Breast epithelium (tissue), 4 donors: ENCODE measurements at places on chromosomes 16 and 17. TPM values are rescaled to one million over a fixed set of nuclear protein-coding genes. Genes with fewer than 3 reads are reported as not detected.
A peak's percentile ranks its signal among the peaks of the same experiment; 100 is the strongest.

The RILP gene
- total RNA-seq, result 42.7 TPM

GRCh38 chr17:76432712-76433336, 20.1 kb downstream of the UBE2O start:
- no peak overlapping the region for H3K27ac ChIP-seq
- H3K4me1 ChIP-seq, result peaks cover under 1% of the 10 kb centered on the region
- H3K27me3 ChIP-seq, result no peaks in the 10 kb centered on the region
- H3K4me3 ChIP-seq, result no peak overlapping the region

The SLC5A2 gene
- total RNA-seq, result not detected

DNA sequence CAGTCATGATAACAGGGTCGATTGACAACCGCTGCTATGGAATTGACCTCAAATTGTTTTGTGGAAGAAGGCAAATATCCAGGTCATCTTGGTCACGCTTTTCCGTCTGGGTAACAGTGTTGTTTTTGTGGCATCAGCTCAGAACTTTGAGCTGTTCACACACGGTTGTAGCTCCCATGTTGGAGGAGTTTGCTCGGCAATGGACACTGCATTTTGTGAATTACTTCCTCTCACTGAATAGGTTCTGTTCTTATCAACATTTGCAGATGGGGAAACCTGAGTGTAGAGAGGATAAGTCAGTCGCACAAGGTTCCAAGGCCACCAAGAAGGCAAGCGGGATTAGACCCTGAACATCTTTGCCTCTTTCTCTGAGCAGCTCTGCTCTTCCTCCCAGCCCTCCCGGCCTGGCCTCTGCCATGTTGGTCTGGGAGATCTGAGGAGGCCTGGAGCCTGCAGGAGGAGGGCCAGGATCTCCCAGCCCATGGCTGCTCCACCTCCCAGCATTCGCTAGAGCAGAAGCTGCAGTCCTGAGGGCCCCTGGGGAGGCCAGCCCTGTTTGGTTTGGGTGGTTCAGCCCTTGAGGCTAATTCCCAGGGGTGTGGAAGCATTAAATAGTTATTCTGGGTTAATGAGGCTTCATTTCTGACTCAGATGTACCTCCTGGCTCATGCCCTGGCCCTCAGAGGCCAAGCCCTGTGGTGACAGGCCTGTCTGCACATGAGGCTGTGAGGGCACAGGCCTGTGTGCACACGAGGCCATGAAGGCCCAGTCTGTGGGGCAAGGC, 154.1 kb upstream of the PLCG2 start:
- DNase-seq, result no peak
- no peaks in the 10 kb centered on the region for H3K27me3 ChIP-seq
- H3K27ac ChIP-seq, result peak overlapping the region; percentile 59
- H3K36me3 ChIP-seq, result no peaks in the 10 kb centered on the region
- no peaks in the 10 kb centered on the region for H3K4me1 ChIP-seq

GRCh38 chr17:66165537-66166123, 26.3 kb downstream of the CEP112 start:
- DNase-seq, result no peak
- H3K4me3 ChIP-seq, result no peak overlapping the region
- no peaks in the 10 kb centered on the region for H3K4me1 ChIP-seq
- H3K27ac ChIP-seq, result no peak overlapping the region
- H3K27me3 ChIP-seq, result no peaks in the 10 kb centered on the region
- no peaks in the 10 kb centered on the region for H3K36me3 ChIP-seq

DNA sequence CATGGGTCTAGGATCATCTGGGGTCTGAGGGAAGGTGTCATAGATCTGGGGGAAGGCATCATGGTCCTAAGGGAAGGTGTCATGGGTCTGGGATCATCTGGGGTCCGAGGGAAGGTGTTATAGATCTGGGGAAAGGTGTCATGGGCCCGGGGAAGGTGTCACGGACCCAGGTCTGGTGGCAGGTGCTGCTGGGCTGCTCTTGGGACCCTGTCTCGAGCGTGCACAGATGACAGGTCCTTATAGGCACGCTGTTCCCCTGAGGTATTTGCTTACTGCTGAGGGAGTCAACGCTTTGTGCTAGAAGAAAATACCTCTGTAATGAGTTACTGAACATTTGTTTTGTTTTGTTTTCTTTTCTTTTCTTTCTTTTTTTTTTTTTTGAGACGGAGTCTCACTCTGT, 1.4 kb downstream of the RAB40C start:
- peak overlapping the region; percentile 83 for H3K4me3 ChIP-seq
- peaks cover 37% of the 10 kb centered on the region for H3K4me1 ChIP-seq
- H3K36me3 ChIP-seq, result no peaks in the 10 kb centered on the region
- H3K27me3 ChIP-seq, result no peaks in the 10 kb centered on the region
- peak overlapping the region; percentile 80 for H3K27ac ChIP-seq

GRCh38 chr16:86062271-86062965, 163.5 kb downstream of the IRF8 start:
- H3K4me3 ChIP-seq, result no peak overlapping the region
- no peaks in the 10 kb centered on the region for H3K27me3 ChIP-seq
- no peaks in the 10 kb centered on the region for H3K4me1 ChIP-seq
- H3K27ac ChIP-seq, result no peak overlapping the region
- H3K36me3 ChIP-seq, result no peaks in the 10 kb centered on the region

DNA sequence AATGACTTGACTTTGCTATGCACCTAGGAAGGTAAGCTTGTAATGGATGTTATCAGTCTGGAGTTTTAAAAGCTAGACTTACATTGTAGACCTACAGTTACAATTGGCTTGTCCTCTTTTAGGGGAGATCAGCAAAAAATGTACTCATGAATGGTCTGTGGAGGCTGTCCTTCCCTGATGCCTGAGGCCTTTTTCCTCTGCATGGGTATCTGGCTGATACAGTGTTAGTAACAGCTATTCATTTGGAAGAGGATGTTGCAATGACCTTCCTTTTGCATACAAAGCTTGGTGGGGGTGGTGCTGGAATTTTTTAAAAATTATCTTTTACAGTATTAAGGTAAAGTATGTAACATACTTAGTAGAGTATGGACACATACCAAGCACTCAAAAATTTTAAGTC, 525.5 kb downstream of the KIF2B start:
- no peak overlapping the region for H3K4me3 ChIP-seq
- no peak for DNase-seq
- H3K36me3 ChIP-seq, result no peaks in the 10 kb centered on the region
- H3K4me1 ChIP-seq, result no peaks in the 10 kb centered on the region
- no peak overlapping the region for H3K27ac ChIP-seq

DNA sequence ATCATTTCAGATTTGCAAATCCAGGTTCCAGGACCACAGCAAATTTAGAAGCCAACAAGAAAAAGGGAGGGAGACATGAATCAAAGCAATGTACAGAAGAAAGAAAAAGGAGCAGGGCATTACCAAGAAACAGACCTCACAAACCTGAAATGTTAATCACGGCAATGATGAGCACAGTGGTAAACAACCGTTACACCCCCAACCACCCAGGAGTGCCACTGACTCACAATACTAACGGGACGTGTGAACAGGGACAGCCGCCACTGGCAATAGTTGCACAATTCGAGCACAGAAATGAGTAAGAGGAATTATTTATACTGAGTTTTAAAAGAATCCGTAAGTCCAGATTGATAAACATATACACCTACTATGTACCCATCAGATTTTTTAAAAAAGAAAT, 13.8 kb downstream of the USP22 start:
- H3K4me1 ChIP-seq, result no peaks in the 10 kb centered on the region
- H3K4me3 ChIP-seq, result no peak overlapping the region
- H3K27me3 ChIP-seq, result no peaks in the 10 kb centered on the region

The P2RX5 gene
- 2.0 TPM for total RNA-seq

DNA sequence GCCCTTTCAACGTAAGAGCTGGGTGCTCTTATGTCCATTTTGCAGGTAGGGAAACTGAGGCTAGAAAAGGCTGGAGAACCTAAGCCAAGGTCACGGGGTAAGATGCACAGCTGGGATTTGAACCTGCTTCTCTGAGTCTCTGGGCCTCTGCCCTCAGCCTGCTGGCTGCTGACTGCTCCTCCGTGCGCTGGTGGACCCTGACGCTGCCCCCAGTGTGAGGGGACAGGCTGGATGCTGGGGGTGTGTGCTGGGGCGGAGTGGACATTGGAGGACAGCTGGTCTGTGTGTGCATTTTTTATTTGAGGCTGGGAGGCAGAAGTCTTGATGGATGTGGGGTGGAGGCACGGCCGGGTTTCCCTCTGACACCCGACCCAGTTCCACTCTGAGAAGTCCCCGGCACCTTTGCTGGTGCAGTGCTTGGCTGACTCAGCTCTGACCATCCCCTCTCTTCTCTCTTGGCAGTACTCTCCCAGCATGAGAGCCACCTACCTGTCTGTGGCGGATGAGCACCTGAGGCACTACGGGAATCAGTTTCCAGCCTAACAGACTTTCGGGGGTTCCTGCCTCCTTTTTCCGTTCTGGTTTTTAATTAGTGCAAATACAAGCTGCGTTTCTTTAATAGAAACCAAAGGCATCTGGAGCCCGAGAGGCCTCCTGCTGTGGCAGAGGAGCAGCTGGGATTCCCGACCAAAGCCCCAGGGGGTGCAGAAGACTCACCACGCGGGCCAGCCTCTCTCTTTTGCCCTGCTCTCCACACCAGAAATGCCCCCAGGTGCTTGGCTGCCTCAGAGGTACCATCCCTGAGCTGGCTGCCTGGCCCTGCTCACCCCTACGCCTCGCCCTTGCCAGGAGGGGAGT, 14.1 kb upstream of the DNAI2 start:
- H3K4me3 ChIP-seq, result no peak overlapping the region
- H3K27ac ChIP-seq, result no peak overlapping the region
- no peaks in the 10 kb centered on the region for H3K4me1 ChIP-seq
- no peaks in the 10 kb centered on the region for H3K36me3 ChIP-seq
- no peaks in the 10 kb centered on the region for H3K27me3 ChIP-seq
- no peak for DNase-seq

GRCh38 chr17:75411328-75412067, 6.0 kb upstream of the GRB2 start:
- H3K4me1 ChIP-seq, result peaks cover 3% of the 10 kb centered on the region
- H3K4me3 ChIP-seq, result no peak overlapping the region
- no peak for DNase-seq
- no peaks in the 10 kb centered on the region for H3K27me3 ChIP-seq
- no peak overlapping the region for H3K27ac ChIP-seq
- no peaks in the 10 kb centered on the region for H3K36me3 ChIP-seq

DNA sequence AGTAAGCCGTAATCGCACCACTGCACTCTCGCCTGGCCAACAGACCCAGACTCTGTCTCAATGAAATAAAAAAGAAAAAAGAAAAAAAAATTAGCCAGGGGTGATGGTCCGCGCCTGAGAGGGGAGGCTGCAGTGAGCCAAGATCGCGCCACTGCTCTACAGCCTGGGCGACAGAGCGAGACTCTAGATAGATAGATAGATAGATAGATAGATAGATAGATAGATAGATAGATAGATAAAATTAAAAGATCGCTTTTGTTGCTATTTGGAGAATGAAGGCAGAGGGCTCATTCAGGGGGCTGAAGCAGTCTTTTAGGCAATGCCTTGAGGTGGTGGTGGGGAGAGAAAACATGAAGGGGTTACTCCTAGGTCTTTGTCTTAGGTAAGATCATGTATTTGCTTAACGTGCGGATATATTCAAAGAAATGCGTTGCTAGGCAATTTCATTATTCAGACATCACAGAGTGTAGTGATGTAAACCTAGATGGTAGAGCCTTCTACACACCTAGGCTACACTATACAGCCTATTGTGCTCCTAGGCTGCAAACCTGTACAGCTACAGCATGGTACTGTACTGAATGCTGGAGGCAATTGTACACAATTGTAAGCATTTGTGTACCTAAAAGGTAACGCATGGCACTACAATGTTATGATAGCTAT, 4.3 kb upstream of the HES7 start:
- H3K4me1 ChIP-seq, result peaks cover 12% of the 10 kb centered on the region
- no peaks in the 10 kb centered on the region for H3K36me3 ChIP-seq
- no peak for DNase-seq
- no peak overlapping the region for H3K27ac ChIP-seq
- no peaks in the 10 kb centered on the region for H3K27me3 ChIP-seq

The PITPNM3 gene
- 1.8 TPM for total RNA-seq

DNA sequence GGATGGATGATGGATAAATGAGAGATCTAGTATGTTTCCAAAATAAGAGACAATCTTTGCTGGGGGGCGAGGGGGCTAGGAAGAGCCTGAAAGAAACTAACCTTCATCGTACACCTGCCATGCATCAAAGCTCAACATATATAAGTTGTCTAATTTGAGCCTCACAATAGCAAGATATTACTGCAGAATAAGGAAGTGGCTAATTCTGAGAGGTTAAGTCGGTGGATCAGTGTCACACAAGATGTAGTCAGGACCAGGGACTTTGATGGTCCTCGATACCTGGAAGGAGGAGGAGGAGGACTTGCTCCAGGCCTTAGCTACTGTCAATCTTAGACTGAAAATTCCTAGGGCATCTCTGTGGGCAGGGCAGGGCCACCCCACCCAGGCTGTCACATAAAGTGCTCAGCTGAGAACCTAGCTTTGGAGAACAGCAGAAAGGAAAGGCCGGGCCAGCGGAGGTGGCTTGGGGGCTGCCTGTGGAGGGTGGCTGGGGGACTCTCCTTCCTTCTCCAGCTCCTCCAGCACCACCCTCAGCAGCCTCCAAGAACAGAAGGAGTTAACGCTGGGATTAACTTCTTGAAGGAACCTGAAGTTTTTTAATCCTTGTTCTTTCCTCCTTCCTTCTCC, 460 bp upstream of the SLC13A2 start:
- peaks cover 30% of the 10 kb centered on the region for H3K4me1 ChIP-seq
- DNase-seq, result no peak
- no peaks in the 10 kb centered on the region for H3K36me3 ChIP-seq
- no peaks in the 10 kb centered on the region for H3K27me3 ChIP-seq

DNA sequence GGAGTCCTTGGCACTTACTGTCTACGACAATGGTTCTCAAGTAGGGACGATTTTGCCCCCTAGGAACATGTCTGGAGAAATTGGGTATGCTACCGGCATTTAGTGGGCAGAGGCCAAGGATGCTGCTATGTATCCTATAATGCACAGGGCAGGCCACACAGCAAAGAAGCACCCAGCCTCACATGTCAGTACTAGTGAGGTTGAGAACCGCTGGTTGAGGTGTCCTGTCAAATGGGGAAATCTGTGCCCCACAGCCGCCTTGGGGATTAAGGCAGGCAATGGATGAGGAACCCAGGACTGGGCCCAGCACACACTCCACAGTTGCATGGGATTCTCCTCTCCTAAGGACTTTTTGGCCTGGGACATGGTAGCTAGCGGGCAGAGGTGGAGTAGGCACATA, 86.7 kb upstream of the TOB1 start:
- no peak overlapping the region for H3K4me3 ChIP-seq
- DNase-seq, result no peak
- no peaks in the 10 kb centered on the region for H3K36me3 ChIP-seq
- H3K27ac ChIP-seq, result no peak overlapping the region

The TSNAXIP1 gene
- 3.9 TPM for total RNA-seq

GRCh38 chr17:63001689-63002394, 35.8 kb downstream of the TANC2 start:
- no peaks in the 10 kb centered on the region for H3K36me3 ChIP-seq
- H3K4me3 ChIP-seq, result no peak overlapping the region
- no peaks in the 10 kb centered on the region for H3K4me1 ChIP-seq
- DNase-seq, result no peak
- no peaks in the 10 kb centered on the region for H3K27me3 ChIP-seq

DNA sequence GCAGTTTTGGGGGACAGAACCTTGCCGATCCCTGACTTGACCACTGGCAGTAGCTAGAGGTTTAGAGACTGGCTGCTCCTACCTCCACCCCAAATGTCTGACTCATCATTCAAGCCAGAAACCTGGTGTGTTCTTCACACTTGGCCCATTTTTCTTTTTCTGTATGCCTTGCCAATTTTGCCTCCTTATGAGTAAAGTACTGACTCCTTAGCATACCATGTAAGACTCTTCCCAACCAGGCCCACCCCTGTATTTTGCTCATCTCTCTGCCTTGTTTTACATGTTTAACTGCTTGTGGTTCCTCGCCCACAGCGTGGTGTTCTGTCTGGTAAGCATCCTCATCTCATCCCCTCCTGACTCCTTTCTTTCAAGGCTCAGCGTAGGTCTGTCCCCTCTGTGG, 37.9 kb downstream of the NUP88 start:
- no peak overlapping the region for H3K27ac ChIP-seq
- H3K27me3 ChIP-seq, result no peaks in the 10 kb centered on the region
- H3K4me1 ChIP-seq, result no peaks in the 10 kb centered on the region
- H3K36me3 ChIP-seq, result no peaks in the 10 kb centered on the region
- DNase-seq, result no peak
